A549 treated with AZD2906 at 1 μM for 4 hours (cell line): ENCODE measurements at places on chromosomes 13 and 19. TPM values are rescaled to one million over a fixed set of nuclear protein-coding genes. Genes with fewer than 3 reads are reported as not detected.

CRX gene
- total RNA-seq = not detected in 5 replicates

PTGIR gene
- 0.03 to 0.09 TPM in 2 of 5 replicates, not detected in the others for total RNA-seq

POSTN gene
- total RNA-seq = 0.05 to 0.06 TPM (median 0.05 TPM) in 3 of 5 replicates, not detected in the others

TINCR gene
- 2.2 to 3.5 TPM (median 2.6 TPM) in 5 replicates for total RNA-seq

SHC2 gene
- total RNA-seq = 0.79 to 1.5 TPM (median 0.93 TPM) in 5 replicates

SIGLEC5 gene
- total RNA-seq = not detected in 5 replicates

PSG11 gene
- total RNA-seq = not detected in 5 replicates

RGS9BP gene
- 0.31 to 0.51 TPM (median 0.46 TPM) in 5 replicates for total RNA-seq

NCR1 gene
- not detected in 5 replicates for total RNA-seq

RDH8 gene
- 0.07 to 0.31 TPM (median 0.26 TPM) in 5 replicates for total RNA-seq

KLK2 gene
- total RNA-seq = 0.06 to 0.27 TPM (median 0.13 TPM) in 5 replicates

DIS3 gene
- total RNA-seq = 15.4 to 21.1 TPM (median 17.3 TPM) in 5 replicates

ATP4B gene
- not detected in 5 replicates for total RNA-seq

CGB2 gene
- 0.09 to 0.21 TPM (median 0.21 TPM) in 3 of 5 replicates, not detected in the others for total RNA-seq

APLP1 gene
- 70.1 to 97.9 TPM (median 93.9 TPM) in 5 replicates for total RNA-seq

DCT gene
- 0.01 TPM in 1 of 5 replicates, not detected in the others for total RNA-seq

KIR2DL3 gene
- total RNA-seq = not detected in 5 replicates

PLD3 gene
- total RNA-seq = 264 to 282 TPM (median 273 TPM) in 5 replicates

SPRED3 gene
- 1.9 to 2.8 TPM (median 2.2 TPM) in 5 replicates for total RNA-seq

ZNF285 gene
- 1.6 to 2.3 TPM (median 2.1 TPM) in 5 replicates for total RNA-seq

PALM3 gene
- total RNA-seq = 1.4 to 2.6 TPM (median 2.2 TPM) in 5 replicates

KLK6 gene
- total RNA-seq = 0.15 to 0.54 TPM (median 0.22 TPM) in 5 replicates

CACNG7 gene
- 5.7 to 8.7 TPM (median 8.1 TPM) in 5 replicates for total RNA-seq

IGFL2 gene
- 0.37 to 0.86 TPM (median 0.56 TPM) in 5 replicates for total RNA-seq

PEAK3 gene
- 0.17 to 0.39 TPM (median 0.28 TPM) in 5 replicates for total RNA-seq

URAD gene
- not detected in 5 replicates for total RNA-seq

DAZAP1 gene
- 75.0 to 102 TPM (median 94.7 TPM) in 5 replicates for total RNA-seq

C1QTNF9 gene
- total RNA-seq = not detected in 5 replicates

ICAM5 gene
- total RNA-seq = 0.58 to 1.0 TPM (median 0.84 TPM) in 5 replicates

RFPL4A gene
- total RNA-seq = 0.48 to 1.1 TPM (median 0.80 TPM) in 5 replicates

ZNF135 gene
- total RNA-seq = not detected in 5 replicates

ZNF112 gene
- 1.6 to 2.3 TPM (median 1.8 TPM) in 5 replicates for total RNA-seq

KIR3DL1 gene
- not detected in 5 replicates for total RNA-seq

PCP2 gene
- 0.23 TPM in 1 of 5 replicates, not detected in the others for total RNA-seq

WDR87 gene
- not detected in 5 replicates for total RNA-seq

ZNF780B gene
- 5.2 to 6.8 TPM (median 6.0 TPM) in 5 replicates for total RNA-seq

ZNF230 gene
- total RNA-seq = 2.5 to 3.0 TPM (median 2.9 TPM) in 5 replicates

KLK8 gene
- not detected in 5 replicates for total RNA-seq

DHRS12 gene
- total RNA-seq = 4.1 to 5.6 TPM (median 4.7 TPM) in 5 replicates

KMT2B gene
- total RNA-seq = 49.7 to 60.0 TPM (median 57.9 TPM) in 5 replicates

PDE4C gene
- 0.21 to 0.44 TPM (median 0.27 TPM) in 5 replicates for total RNA-seq

CCDC122 gene
- total RNA-seq = 2.2 to 3.2 TPM (median 2.9 TPM) in 5 replicates

CGB1 gene
- not detected in 5 replicates for total RNA-seq

PALM gene
- 11.4 to 15.5 TPM (median 14.4 TPM) in 5 replicates for total RNA-seq

KLK11 gene
- total RNA-seq = not detected in 5 replicates
